ENCODE measurements at places on chromosomes 13 and 19.

DNA sequence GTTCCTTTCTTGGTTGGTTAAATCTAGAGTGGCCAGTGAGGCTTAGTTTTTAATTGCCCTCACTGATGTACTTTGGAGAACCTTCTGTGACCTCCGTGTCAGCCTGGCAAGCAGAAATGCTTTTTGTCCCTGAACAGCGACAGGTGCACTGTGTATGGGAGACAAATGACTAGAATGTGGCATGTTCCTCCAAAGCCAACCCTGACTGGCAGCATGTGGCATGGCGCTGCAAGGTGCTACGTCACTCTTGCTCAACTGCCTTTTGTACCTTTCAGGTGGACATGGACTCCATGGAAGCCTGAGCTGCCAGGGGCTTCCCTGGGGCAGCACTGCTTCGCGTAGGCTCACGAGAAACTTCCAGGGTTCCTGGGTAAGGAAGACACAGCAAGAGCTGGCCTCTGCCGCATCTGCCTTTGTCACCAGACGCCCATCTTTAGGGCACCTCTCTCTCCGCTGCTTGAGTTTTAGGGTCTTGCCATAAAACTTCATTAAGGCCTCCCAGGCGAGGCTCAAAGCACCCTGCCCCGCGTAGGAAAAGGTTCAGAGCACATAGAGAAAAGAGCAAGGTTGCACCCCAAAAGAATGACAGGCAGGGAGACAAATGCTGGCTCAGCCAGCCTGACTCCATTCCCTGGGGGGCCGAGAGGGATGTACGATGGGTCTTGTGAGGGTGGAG lies 167.1 kb upstream of the SOX1 start:
- ATAC-seq: no peak

GRCh38 chr13:99421758-99422585 lies 79.3 kb upstream of the TM9SF2 start:
- ATAC-seq: no peak

GRCh38 chr19:14030997-14031718 lies 404 bp upstream of the IL27RA start:
- ATAC-seq: no peak

GRCh38 chr13:18943273-18943672 lies 238.4 kb downstream of the TUBA3C start:
- ATAC-seq: no peak

DNA sequence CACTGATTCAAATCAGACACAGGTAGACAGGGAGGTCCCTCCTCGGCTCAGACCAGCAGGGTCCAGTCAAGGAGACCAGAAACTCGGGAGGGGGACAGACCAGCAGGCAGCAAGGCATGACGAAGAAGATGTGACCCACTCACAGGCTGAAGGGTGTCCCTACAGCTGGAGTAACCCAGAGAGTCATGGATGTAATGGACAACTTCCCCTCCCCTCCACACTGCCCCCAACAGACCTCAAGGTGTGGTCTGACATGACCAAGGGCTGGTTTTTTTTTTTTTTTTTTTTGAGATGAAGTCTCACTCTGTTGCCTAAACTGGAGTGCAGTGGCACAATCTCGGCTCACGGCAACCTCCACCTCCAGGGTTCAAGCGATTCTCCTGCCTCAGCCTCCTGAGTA lies 34.1 kb downstream of the PBX4 start:
- ATAC-seq: no peak

- ATAC-seq: no peak
Measured at GRCh38 chr13:109949397-109949796, 163.0 kb upstream of the IRS2 start.
